Activated T-cell treated with anti-CD3 and anti-CD28 coated beads, Interleukin-2, amount 50 U/mL, for 4 hours (primary cell): ENCODE measurements at places on chromosomes 16 and 17. TPM values are rescaled to one million over a fixed set of nuclear protein-coding genes. Genes with fewer than 3 reads are reported as not detected.

DNA sequence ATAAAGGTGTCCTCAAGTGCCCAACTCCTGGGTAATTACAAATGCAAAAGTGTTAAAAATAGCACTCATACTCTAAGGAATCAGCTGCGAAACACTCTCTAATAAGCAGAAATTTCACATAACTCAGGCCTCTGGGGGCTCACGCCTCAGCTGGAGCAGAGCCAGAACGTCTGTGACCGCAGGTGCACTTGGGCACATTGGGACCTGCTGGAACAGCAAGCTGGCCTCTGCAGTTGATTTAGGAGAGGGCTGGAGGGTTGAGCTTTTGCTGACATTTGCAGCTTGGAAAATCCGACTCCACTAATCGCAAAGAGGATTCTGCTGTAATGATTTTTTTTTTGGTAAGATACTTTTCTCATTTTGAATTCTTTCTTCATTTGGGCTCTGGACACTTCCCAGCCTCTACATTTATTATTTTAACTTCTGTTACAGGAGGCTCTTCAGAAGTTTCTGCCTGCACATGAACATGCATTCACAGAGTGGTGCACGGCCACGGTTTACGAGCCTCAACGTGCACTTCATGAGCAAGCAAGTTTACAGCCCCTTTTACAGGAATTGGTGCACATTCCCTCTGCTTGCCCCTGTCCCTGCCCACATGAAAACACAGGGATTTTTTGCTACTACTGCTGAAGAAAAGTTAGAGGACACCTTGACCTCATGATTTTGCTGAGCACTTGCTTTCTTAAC, 4.1 kb upstream of the SNTB2 start:
- DNase-seq, result no peak

DNA sequence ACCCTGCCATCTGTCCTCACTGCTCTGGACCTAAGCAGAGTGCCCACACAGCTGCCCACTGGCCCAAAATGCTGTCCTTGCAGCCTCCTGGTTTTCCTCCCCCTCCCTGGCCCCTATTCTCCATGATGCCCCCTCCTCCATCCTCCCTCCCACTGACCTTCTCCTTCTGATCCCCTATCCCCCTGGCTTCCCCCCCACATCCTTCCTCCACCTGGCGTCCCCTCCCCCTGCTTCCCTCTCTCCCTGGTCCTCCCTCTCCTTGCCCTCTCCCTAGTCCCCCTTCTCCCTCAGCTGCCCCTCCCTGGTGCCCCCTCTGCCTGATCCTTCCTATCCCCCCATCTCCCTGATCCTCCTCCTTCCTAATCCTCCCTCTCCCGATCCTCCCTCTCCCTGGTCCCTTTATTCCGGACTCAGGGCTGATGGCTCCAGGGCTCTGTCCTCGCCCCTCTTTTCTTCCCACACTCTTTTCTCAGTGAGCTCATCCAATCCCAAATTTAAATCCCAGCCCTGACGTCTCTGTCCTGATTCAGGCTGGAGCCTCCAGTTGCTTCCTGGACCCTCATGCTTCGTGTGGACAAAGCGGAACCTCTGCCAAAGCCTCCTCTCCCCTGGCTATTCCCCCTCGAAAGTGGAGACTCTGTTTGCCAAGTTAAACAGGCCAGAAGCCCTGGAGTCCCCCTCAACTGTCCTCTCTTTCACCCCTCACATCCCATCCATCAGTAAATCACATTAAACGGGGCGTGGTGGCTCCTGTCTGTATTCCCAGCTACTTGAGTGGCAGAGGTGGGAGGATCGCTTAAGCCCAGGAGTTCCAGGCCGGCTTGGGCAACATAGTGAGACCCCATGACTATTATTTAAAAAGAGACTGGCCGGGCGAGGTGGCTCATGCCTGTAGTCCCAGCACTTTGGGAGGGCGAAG, 18.1 kb upstream of the RHBDF2 start:
- DNase-seq, result no peak

DNA sequence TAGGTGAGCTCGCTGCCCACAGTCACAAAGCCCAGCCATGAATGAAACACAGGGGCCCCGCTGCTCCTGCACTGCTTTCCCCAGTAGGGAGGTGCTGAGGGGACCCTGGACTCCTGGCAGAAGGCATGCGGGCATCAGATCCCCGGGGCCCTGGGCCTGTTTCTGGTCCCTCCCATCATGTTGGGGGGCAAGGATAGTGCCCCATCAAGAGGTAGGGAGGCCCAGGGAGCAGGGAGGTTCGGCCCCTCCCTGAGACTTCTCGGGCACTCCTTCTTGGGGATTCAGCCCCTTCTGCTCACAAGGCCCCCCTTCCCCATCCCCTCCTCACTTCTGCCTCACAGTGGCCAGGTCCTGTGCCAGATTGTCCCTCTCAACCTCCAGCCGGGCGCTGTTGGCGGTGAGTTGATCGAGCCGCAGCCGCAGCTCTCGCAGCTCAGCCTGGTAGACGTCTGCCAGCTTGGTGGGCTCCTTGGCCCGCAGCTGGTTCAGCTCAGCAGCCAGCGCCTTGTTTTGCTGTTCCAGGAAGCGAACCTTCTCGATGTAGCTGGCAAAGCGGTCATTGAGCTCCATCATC, 515 bp downstream of the GFAP start:
- no peak for DNase-seq

GRCh38 chr17:19403021-19403420, 8.0 kb upstream of the RNF112 start:
- DNase-seq, result no peak

GRCh38 chr17:11944587-11944986, 52.7 kb downstream of the ZNF18 start:
- no peak for DNase-seq

- DNase-seq, result no peak
Measured at GRCh38 chr16:48182979-48183537, 27.3 kb upstream of the ABCC12 start.

DNA sequence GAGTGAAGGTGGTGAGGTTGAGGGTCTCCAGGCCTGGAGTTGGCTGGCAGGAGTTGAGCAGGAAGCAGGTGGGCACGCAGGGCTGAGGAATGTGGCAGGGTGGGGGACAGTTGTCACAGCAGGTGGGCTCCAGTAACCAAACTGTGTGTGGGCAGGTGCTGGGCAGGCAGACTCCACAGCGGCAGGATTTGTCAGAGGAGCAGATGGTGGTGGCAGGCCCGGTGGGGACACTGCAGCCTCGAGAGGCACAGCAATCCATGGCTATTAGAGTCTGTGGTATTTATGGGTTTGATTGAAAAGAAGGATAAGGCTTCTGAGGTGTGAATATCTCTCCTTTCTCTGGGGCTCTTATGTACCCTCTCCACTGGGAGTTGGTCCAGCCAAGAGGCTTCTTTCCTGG, at the start of gene KRTAP3-3:
Gene KRTAP3-3, minus strand, starts transcription at position 326 of the 400 bp plus-strand sequence. Its CDS starts 67 bp downstream, at position 259.
- no peak for DNase-seq

GRCh38 chr17:81034779-81035520, at the start of gene BAIAP2:
TSS of gene BAIAP2 (plus strand) at chr17:81035151. CDS start at chr17:81035255, 104 bp downstream.
- peak; percentile 99 for DNase-seq

DNA sequence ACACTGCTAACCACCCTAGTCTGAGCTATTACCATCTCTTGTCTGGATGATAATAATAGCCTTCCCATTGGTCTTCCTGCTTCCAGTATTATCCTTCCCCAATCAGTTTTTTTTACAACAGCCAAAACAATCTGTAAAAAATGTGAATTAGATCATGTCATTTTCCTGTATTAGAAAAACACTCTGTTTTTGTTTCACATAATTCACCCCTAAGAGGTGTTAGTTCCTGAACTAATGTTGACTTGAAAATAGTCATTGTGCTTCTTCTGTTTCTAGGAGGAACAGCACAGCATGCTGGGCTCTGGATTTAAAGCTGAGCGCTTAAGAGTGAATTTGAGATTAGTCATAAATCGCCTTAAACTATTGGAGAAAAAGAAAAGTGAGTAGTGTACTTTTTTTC, 20.0 kb downstream of the IST1 start:
- DNase-seq, result no peak

DNA sequence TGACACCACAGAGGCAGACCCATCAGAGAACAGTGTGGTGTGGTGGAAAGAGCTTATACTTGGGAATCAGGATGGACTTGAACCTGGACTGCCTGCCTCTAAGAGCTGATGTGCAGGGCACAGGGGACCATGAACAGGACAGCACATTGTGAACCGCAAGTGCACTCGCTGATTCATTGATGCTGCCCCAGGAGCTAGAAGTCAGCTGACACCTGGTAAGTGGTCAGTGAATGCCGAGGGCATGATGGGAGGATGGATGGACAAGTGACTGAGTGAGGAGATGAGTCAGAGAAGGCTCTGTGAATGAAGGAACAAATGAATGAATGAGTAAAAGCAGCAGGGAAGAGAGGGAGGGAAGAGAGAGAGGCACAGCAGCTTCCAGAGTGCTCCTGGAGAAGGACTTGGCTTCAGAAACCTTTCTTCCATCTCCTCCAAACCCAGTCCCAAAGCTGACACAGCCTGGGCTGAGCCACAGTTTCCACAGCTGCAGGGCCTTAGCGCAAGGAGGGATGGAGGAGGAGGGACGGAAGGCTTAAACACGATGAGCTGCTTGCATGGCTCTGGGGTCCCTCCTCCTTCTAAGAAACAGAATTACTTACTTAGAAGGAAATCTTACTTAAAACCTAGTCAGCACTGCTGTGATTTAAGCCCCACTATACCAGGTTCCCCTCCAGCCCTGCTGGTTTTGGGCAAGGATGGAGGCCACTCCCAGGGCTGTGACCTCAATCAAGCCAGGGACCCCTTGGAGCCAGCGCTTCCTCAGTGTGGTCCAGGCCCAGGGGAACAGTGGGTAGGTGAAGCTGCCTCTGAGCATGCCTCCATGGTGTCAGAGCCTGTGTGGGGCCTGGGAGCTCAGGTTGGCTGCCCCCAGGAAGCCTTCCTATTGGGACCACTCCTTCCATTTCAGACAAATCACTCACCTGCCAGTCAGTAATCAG, 184.6 kb downstream of the TMEM132E start:
- DNase-seq, result no peak

DNA sequence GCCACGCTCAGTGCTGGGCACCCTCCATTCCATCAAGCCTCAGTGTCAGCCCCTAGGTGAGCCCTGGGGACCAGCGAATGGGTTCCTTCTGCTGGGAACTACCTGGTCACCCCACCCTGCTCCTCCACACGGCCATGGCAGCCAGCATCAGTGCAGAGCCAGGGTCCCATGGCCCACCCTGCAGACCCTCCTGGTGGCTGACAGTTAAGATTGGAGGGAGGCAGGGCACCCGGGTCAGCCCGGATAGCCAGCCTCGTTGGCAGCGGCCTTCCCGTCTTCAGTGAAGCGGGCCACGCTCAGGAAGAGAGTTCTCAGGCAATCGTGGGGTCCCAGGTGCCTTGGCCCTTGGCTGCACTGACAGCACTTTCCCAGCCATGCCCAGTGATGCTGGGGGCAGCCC, 37.1 kb upstream of the ACSF3 start:
- DNase-seq, result no peak

GRCh38 chr16:49986351-49987124, 38.5 kb upstream of the CNEP1R1 start:
- DNase-seq, result no peak

- no peak for DNase-seq
Measured at GRCh38 chr17:31788956-31789355, 70.1 kb downstream of the COPRS start.

GRCh38 chr16:78563905-78564304, 464.5 kb downstream of the WWOX start:
- DNase-seq, result no peak

DNA sequence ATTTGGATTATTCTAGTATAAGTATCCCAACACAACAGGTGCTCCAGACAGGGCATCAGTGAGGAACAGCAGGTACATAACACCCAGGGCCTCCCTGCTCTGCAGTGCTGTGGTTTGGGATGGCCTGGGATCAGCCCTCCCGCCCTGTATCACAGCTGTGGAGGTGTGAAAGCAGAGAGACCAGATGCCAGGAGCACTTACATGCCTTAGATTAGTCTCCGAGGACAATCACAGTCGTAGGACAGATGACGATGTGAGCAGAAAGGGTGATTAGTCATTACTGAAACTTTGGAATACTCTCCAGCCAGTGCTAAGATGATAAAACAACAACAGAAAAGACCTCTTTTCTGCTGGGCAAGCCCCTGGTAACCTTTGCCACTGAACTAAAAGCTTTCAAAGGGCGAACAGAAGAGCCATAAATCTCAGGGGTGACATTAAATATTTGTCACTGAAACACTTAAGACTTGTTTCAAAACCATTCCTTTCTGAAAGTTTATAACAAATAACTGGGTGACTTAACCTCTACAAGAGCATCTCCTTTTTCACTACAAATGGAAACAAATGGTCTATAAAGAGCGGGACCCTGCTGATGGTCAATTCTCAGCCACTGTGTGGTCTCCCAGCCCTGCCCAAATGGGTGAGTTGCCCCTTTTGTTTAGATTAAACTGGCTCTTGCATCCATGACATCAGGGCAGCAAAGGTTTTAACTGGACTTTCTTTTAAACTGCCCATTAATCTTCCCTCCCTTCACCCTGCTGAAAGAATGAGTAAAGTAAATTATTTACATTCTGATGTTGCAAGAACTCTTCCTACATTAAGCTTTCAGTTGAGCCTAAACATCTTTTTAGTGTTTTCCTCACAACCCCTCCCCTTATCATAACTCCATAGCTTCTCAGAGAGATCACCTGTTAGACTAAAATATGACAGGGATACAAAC, 183.1 kb upstream of the COX10 start:
- DNase-seq, result no peak

- no peak for DNase-seq
Measured at GRCh38 chr16:81094771-81095251, 1.4 kb downstream of the GCSH start.

DNA sequence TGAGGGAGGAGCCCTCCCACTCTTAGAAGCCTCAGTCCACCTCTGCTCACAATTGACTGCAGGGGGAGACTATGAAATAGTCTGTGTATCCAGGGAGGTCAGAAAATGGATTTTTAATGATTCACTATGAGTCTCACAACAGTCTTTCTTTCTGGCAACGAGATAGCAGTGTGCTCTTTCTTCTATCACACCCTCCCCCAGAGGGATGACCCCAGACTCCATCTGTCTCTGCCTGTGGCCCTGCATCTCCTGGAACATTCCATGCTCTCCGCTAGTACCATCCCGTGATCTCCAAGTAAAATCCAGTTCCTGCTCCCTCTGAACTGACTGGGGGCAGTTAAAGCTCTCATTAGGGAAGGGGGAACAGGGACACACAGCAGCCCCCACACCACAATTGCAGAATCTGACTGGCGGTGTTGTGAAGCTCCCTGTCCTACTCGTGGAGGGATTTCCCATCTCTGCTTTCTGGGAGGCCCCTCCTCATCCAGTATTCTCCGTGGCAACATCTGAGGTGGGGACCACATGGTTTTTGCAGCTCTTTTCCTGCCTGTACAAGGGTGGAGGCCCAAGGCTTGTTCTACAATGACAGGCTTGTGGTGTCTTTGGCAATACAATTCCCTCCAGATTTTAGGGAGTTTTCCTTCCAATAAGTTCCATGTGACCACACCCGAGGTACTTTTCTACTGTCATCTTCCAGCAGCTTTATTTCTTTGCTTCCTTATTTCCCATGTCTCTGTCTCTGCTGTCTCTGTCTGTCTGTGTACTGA, 19.4 kb downstream of the NATD1 start:
- no peak for DNase-seq

The RNF222 gene
- 0.13 TPM for total RNA-seq

The KRT33B gene
- total RNA-seq, result not detected

The GRIN2A gene
- total RNA-seq, result not detected

The ITGA3 gene
- total RNA-seq, result 9.2 TPM

The ZG16 gene
- not detected for total RNA-seq

The ANKS3 gene
- 24.1 TPM for total RNA-seq

The TMEM231 gene
- 6.1 TPM for total RNA-seq

The MAF gene
- 71.5 TPM for total RNA-seq
